ENCODE measurements at places on chromosomes 16 and 17.

DNA sequence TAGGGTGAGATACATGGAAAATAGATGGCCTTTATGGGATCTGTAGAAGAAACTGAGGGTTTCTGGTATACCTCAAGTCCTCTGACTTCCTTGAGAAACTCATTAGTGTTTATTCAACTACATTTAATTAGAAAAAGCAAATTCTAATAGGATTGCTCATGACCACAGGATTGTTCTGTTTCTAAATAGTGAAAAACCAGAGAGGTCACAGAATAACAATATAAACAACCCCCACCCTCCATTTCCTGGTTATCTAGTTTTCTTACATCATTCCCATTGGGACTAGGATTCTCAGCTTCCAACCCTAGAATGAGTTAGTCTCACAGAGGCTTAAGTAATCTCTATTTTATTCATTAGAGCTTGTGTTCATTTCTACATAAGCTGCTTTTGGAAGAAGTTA is 30.0 kb downstream of the SF3B3 start:
- DNase-seq = no peak

- no peak for DNase-seq
Observed at GRCh38 chr16:4987580-4988374, 29.6 kb downstream of the SEC14L5 start.

DNA sequence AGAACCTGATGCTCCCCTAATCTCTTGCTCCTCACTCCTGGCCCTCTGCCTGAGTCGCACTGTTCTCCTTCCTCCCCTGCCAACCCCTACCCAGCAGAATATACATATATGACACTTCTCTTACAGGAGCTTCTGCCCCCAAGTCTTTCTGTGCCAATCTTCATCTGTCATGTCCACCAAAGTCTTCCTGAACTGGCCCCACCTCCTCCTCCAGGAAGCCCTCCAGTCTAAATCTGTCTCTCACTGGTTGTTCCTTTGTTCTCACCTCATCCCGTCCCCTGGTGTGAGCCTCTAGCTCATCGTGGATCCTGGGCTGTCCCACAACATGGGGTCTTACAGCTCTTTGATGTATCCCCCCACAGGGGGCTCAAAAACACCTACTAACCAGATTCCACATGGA is 8.3 kb downstream of the CRHR1 start:
- no peak for DNase-seq

GRCh38 chr16:66720766-66721165 is 24.2 kb upstream of the CMTM4 start:
- DNase-seq = no peak

DNA sequence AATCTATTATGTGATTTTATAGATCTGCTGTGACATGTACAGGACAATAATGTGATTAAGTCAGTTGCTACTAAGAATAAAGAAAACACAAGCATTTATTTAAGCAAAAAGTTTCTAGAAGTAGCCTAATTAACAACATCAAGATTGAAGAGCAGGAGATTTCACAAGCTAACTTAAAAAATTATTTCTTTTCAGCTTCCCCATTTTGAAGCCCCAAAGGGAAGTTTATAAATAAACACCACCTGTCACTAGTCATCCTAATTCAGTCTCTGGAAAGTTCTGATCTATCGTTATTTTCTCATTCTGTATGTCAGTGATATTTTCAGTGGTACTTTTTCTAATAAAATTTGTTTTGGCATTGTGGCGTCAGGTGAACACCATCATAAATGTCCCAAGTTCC is 8.3 kb downstream of the CAPNS2 start:
- DNase-seq = no peak

DNA sequence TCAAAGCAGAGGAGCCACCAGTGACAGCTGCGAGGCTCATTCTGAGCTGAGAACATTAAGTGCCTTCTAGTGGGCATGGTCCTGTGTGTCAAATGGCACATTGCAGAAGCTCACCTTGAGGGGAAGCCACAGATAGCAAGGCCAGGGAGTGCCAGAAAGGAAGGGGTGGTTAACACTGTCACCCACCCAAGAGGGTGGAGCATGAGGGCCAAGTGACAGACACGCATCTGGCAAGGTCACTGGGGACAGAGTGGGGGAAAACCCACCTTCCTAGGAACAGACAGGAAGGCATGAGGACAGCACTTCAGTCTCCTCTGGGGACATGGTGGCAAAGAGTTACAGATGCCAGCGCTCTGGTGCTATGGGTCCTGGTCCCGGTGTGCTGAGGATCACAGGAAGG is 22.1 kb downstream of the NUBP1 start:
- no peak for DNase-seq

- DNase-seq = no peak
Observed at GRCh38 chr16:63187638-63188037, 1151.4 kb upstream of the CDH8 start.

GRCh38 chr16:89444728-89445127 is 45.6 kb downstream of the ANKRD11 start:
- no peak for DNase-seq

DNA sequence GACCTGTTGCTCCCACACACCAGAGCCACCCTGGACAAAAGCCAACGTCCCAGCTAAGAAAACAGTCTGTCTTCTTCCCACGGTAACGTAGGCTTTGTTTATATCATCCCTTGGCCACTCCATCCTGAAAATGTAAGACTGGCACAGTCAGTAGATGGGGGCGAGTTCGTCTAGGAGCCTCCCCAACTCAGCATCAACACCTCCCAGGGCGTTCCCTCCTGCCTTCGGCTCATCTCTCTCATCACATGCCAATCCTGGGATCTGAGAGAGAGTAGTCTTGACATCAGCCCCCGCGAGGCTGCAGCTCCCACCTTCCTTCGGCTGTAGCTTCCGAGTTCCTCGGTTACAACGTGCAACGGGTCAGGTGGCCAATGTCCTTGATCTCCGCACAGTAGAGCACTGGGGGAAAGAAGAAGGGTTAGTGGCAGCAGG is 894 bp downstream of the RNF227 start:
- DNase-seq = no peak

GRCh38 chr16:68355447-68356248 is 44.8 kb downstream of the PRMT7 start:
- DNase-seq = no peak

DNA sequence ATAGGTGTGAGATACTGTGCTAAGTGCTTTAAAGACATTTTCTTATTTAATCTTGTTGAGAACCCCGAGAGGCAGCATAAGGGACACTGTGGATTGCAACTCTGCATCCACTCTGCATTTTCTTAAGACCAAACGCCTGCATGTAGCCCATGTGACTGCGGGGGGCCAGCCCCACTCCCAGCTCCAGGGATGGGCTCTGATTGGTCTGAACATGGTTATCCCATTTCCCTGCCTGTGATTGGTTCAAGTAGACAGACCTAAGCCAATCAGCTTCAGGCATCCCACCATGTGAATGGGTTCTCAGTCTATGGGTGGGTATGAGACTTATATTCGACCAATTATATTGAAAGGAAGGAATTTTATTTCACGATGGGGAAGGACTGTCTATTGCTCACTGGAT is 33.2 kb upstream of the USP7 start:
- DNase-seq = no peak

DNA sequence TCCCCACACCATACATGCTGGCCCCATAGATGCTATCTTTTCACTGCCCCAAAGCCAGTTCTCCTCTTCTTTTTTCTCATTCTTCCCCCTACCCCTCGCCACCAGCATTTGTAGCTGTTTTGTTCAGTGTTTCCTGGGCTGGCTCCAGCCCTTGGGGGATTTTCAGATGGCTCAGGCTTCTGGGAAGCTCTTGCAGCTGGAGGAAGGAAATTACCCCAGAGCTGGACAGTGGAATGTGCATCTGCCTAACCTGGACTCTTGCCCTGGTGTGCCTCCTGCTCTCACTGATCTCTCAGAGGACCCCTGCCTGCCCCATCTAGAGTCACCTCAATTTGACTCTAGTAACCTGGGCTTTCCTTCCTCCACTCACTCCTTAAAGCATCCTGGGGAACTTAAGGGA is 82.8 kb downstream of the MYH13 start:
- DNase-seq = no peak

GRCh38 chr16:12097523-12098428 is 121.2 kb downstream of the SNX29 start:
- DNase-seq = no peak

DNA sequence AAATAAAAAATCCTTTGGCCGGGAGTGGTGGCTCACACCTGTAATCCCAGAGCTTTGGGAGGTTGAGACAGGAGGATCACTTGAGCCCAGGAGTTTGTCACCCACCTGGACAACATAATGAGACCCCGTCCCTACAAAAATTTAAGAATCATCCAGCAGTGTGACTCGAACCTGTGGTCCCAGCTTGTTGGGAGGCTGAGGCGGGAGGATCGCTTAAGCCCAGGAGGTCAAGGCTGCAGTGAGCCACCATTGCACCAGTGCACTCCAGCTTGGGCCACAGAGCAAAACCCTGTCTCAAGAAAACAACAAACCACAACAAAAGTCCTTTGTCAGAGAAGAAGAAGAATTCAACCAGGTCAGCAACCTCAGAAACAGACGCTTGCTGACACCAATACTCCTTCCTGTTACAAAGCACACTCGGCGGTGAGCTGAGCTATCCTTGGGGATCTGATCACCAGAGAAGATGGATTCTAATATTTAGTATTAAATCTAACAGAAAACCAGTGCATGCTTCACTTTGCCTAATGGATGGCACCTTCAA is 12.9 kb upstream of the PVALEF start:
- DNase-seq = no peak

- no peak for DNase-seq
Observed at GRCh38 chr17:9313346-9313745, 262.3 kb downstream of the STX8 start.

GRCh38 chr16:392450-393030 is 4.5 kb upstream of the NME4 start:
- peak; percentile 34 for DNase-seq

GRCh38 chr16:9151074-9151473 is 59.6 kb downstream of the HAPSTR1 start:
- no peak for DNase-seq

GRCh38 chr16:13063457-13063856 is 162.1 kb downstream of the SHISA9 start:
- no peak for DNase-seq

DNA sequence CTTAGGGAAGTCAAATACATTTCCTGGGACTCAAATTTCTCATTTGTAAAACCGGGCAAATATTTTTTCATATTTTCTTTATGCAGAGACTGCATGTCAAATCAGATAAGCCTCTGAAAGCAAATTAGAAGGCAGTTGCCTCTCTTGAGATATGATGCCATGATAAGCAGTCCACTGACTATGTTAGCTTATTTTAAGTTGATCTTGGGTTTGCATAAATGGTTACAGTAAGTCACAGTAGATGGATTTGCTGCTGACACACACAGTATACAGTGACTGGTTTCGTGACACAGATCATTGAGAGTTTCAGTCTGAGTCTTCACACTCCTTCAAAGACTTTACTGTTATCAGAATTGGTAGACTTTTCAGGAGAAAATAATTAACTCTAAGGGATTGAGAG is 927.6 kb upstream of the CDH8 start:
- DNase-seq = no peak

DNA sequence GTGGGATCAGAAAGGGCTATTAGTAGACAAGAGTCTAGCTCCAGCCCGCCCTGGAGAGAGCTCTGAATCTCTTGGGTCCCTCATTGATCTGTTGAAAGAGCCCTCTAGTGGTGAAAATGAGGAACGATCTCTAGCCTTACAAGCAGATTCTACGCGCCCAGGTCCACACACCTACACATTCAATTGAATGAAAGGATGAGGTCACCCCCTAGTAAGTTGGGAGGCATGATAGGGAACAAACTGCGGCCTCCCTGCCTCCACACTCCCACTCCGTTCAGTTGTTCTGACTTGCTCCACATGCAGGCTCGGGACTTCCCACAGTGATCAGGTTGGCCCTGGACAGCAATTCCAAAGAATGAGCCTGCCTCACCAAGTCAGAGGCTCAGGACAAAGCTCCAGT is 2.9 kb upstream of the CACNG3 start:
- peak; percentile 59 for DNase-seq

DNA sequence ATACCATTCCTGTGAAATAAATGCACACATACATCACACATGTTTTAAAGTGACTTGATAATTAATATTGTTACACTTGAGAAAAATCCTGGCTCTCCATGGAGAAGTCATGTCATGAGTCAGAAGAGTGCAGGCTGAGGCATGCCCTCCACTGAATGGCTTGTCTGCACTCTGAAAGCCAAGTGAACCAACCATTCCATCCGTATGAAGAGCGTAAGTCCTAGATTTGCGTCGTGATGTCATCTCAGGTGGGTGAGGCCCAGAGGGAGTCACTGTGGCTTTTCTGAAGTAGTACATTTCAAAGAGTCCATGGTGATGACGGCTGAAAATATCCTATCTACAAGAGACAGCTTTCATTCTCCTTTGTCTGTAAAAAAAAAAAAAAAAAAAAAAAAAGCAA is 83.5 kb upstream of the IRX5 start:
- DNase-seq = no peak

- no peak for DNase-seq
Observed at GRCh38 chr16:3295209-3295608, 10.0 kb downstream of the TIGD7 start.

DNA sequence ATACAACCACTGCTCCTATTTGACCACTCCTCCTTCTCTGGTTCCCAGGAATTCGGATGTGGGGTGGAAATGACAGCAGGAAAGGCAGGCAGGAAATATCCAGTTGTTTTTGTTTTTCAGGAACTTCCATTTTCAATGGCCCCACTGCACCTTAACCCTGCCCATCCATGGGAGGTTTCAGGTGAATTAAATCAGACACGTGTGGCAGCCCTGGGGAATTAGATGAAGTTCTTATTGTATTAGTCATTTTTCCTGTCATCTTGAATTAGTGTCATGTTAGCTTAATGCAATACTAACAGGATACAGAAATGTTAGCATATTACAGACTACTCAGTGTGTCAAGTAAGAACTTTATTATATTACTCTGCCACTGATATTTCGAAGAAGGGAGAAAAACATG is 146.4 kb downstream of the CHD9NB start:
- DNase-seq = no peak

DNA sequence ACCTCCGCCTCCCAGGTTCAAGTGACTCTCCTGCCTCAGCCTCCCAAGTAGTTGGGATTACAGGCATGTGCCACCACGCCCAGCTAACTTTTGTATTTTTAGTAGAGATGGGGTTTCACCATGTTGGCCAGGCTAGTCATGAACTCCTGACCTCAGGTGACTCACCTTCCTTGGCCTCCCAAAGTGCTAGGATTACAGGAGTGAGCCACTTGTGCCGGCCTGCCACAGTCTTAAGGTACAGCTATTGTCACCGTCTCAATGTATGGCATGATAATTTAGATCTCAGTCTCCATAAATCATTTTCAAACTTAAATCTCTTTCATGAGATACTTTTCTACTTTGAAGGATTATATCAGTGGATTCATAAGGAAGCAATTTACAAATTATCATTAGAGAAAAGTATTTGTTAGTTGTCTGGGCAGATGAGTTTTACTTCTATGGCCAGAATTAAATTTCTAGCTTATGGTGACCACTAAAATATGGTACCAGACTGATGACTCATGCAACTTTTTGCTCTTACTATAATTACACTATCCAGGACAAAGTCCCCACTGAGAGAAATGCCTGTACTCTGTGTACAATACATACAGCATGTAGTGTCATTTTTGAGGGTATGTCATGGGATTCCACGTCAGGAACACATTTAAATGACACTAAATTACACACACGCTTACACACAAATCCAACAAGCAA is 1230.3 kb upstream of the GOT2 start:
- no peak for DNase-seq

GRCh38 chr17:51677875-51678274 is 417.5 kb downstream of the UTP18 start:
- DNase-seq = no peak

- peak; percentile 41 for DNase-seq
Observed at GRCh38 chr17:33967608-33968349, 287.3 kb upstream of the CCL2 start.

Data from activated CD4-positive, alpha-beta T cell treated with anti-CD3 and anti-CD28 coated beads, Interleukin-2, amount 50 U/mL, for 16 hours (primary cell).